ENCODE measurements at places on chromosomes 2 and 18.
A peak's percentile ranks its signal among the peaks of the same experiment; 100 is the strongest.

GRCh38 chr2:42639340-42640077 is 71.1 kb downstream of the MTA3 start:
- no peak for DNase-seq

- DNase-seq, result no peak
Observed at GRCh38 chr18:59021500-59021899, 118.2 kb upstream of the SEC11C start.

GRCh38 chr18:40531051-40531450 is 1424.0 kb upstream of the PIK3C3 start:
- DNase-seq, result no peak

DNA sequence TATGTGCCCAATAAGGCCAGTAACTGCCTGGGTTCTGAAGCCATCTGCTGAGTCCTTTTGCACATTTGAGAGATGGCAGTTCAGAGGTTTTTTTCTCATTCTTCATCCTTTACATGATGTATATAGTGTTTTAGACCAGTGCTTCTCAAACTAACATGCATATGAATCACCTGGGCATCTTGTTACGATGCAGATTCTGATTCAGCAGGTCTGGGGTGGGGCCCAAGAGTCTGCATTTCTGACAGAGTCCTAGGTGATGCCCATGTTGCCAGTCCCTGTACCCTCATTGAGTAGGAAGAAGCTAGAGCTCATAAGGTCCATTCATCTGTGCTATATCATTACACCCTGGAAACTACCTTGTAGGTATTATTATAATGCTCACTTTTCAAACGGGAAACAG is 3.8 kb downstream of the SMYD5 start:
- no peak for DNase-seq

DNA sequence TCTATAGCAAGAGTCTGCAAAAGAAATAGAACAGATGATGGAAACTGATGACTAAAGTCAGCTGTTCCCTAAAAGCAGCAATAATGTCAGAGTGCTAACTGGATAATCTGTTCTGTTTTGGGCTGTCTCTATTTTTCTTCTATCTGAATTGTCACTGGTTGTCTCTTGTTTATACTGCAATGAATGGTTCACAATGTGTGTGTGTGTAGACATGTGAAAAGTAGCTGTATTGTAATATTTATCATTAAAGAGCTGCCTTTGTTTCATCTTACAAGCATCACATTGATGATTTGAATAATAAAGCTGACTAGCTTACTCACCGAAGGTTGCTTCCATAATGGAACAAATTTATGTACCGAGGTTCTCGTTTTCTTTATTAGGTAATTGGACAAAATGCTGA is 456.0 kb upstream of the ZEB2 start:
- DNase-seq, result no peak

DNA sequence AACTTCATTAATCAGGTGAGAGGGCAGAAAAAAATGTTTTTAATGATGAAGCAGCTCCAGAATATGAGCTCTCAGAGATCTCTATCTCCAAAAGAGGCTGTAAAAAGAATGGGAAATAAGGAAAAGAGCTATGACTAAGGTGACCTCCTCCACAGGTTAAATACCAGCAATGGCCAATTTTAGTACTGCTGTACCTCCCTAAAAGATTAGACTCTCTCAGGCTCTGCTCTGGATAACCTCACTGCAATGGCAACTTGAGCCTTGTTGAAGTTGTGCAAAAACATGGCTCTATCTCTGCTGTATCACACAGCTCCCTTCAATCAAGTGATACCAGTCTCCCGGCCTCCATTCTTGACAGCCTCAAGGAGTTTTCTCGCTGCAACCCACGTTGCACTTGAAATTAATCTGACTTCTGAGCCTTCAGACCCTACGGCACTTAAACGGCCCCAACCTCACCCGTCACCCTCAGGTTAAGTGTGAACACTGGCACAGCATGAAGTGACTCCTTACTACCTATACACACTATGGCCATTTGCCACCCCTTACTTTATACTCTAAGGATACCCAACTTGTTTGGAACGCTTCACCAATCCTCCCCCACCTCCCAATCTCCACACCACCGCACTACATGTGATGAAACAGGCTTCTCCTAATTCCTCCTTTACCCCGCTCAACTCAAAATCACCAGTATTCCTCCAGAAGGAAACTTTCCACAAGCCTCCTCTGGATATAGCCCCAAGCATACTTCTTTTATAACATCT is 36.3 kb downstream of the SMAD2 start:
- no peak for DNase-seq

GRCh38 chr2:177683661-177684069 is 291.1 kb downstream of the AGPS start:
- no peak for DNase-seq

- no peak for DNase-seq
Observed at GRCh38 chr2:226607379-226607778, 192.2 kb downstream of the IRS1 start.

GRCh38 chr18:58239879-58240278 is 195.9 kb downstream of the NEDD4L start:
- no peak for DNase-seq

- no peak for DNase-seq
Observed at GRCh38 chr18:5166606-5167280, 30.3 kb downstream of the AKAIN1 start.

GRCh38 chr2:18703555-18703954 is 114.2 kb upstream of the NT5C1B start:
- no peak for DNase-seq

DNA sequence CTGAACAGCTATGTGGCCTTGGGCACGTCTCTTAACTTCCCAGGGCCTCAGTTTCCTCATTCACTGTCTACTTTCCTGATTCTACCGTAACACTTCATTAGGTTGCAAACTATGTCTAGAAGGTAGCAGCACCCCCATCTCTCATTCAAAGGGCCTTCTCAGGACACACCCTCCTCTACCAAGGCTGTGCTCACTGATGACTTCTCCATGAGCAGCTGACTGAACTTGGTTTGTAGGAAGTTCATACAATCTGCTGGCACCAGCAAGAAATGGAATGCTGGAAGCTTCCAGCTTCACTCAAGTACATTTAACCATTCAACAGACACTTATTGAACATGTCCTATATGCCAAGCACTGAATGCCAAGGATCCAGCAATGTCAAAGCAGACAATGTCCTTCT is 250.8 kb upstream of the CTAGE1 start:
- DNase-seq, result no peak

DNA sequence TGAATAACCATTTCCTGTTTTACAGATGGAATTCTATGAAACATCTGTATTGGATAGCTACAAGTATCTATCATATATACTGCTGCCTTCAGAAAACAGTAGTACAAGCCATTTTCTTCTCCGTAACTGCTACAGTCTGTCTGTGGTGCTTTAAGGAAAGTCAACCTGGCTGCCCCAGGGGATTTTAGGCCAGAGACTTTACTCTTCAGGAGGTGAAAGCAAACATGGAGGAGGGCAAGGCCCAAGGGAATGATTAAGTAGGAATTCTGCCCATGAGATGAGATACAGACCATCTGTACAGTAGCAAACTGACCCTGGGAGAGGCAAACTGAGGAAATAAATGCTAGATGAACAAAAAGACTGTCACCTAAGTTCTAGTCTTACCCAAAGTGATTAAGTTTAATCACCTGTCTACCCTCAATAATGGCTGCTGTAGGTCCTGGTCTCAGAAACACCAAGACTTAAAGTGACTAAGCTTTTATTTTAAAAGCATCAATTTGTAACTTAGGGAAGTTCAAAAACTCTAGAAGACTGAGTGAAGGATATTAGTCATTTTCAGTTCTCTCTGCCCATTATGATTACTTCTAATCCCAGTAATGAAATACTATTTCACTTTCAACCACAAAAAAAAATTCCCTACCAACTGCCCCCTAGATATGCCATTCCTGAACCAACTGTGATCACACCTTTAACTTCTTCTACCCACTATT is 14.8 kb downstream of the MBD2 start:
- no peak for DNase-seq

DNA sequence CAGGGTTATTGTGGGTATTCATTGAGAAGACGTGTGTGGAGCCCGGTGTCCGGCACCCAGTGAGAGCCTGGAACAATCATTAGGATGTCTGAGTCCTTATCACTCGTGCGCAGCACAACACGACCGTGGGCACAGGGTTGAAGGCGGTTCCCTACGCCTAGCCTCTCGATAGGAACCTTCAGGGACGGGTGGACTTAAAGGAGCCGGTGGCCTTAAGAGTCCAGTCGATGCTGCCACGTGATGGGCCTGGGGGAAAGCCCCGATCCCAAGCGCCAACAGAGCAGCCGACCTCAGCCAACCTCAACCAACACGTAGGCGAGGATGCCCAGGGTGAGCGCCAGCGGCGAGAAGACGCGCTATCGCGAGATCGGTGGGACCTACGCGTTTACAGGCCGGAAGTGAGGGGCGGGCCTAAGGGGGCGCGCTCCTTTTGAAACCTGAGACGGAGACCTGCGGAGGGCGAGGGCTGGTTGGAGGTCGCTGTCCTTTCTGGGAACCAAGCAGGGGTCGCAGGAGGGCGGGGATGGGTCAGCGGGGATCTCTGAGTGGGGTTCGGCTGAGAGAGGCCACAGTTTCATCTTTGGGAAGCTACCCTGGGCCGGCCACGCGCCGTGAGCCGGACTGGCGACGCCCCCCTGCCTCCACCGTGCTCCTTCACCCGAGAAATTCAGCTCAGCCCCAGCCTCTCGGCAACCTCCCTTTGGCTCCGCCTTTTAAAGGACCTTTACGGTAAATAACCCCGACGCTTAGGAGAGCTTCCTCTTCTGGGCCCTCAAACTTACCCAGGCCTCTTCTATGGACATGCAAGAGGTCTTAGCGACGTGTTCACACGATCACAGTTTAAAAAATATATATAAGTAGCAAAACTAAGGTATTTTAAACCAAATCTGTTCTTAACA is 28.3 kb downstream of the WNT10A start:
- peak; percentile 51 for DNase-seq

- no peak for DNase-seq
Observed at GRCh38 chr18:72588360-72588759, 44.2 kb upstream of the CBLN2 start.

DNA sequence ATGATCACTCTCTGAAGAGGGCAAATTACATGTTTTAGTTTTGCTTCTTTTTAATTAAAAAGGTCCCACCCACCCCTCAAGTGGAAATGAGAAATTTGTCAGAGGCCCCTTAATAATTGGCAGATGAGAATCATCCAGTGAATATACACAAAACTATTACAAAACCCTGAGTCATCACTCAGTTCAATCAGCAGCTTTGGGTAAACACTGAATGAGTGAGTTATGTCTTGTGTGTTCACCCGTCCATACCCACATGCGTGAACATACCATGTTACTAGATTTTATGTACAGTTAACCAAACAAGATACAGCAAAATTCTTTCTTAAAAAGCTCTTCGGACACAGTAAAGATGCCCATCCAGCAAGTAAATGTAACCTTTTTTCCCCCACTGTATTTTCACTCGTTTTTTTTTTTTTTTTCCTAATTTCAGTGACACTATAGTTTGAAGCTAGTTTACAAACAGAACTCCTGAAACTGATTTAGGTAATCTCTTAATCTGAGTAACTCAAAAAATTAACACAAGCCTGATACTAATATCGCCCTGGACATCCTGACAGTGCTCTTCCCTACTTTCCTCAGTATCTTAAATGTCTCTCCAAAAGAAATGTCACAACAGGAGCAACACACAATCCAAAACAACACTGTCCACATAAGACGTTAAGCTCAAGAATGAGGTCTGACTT is 1.4 kb downstream of the PSME4 start:
- DNase-seq, result no peak

DNA sequence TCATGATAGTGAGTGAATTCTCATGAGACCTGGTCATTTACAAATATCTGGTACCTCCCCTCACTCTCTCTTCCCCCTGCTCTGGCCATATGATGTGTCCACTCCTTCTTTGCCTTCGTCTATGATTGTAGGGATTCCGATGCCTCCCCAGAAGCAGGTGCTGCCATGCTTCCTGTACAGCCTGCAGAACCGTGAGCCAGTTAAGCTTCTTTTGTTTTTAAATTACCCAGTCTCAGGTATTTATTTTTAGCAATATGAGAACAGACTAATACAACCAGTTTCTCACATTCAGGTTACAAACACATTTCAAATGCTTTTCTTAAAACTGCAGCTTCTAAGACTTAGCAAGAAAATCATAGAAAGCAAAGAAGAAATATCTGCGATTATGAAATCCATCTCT is 321.2 kb upstream of the CDH7 start:
- no peak for DNase-seq

- peak; percentile 18 for DNase-seq
Observed at GRCh38 chr2:219308142-219309101, 779 bp downstream of the PTPRN start.

GRCh38 chr18:34695310-34695709 is 14.8 kb upstream of the DTNA start:
- no peak for DNase-seq

- no peak for DNase-seq
Observed at GRCh38 chr18:46013484-46014189, 46.5 kb upstream of the EPG5 start.

DNA sequence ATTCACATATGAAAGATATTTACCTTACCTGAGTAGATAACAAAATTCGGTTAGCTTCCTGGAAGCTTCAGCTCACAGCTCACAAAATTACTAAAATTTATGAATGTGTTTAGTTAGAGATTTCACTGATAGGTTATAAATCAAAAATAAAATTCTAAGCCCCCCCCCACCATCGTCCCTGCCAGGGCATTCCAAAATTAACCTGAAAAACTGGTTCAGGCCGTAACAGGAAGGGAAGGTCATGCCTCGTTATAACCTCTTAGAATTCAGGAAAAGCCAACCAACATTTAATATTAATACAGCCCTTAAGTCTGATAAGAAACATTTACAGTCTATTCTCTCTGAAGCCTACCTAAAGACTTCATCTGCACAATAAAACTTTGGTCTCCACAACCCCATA is 48.9 kb downstream of the COX7A2L start:
- DNase-seq, result no peak

DNA sequence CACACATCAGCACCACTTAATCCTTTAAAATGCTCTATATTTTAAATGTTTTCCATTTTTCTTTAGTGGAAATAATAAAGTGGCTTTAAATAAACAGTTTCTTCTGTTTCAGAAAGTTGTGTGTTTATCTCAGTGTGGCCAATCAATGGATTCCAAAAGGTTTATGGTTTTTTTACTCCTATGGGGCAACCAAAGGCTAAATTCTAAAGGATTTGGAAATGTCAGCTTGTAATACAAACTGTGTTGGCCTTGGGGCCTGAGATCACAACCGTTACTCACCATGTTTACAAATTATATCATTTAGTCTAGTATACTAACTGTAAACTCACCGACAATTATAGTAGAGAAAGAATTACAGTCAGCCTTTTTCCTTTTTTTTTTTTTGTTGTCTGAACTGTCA is 827.2 kb downstream of the EPHA4 start:
- no peak for DNase-seq

DNA sequence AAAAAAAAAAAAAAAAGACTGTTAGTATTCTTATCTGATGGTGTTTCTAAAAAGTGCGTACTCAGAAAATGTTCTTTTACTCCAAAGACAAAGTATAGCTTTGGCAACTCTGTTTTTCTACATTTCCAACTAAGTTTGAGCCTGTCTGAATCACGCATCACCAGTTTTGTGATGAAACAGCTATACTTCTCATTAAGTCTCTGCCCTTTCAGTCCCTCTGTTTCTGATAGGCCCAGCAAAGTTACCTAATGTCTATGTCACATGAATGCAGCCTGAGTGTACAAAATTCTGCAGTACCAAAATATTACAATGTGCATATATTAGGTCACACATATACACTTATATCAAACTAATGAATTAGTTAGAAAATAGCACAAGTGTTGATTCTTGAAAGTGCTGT is 22.4 kb downstream of the TWSG1 start:
- no peak for DNase-seq

GRCh38 chr2:153873052-153874048 is 1.6 kb downstream of the GALNT13 start:
- no peak for DNase-seq
